ENCODE measurements at places on chromosomes 1 and 21. TPM values are rescaled to one million over a fixed set of nuclear protein-coding genes. Genes with fewer than 3 reads are reported as not detected.

DNA sequence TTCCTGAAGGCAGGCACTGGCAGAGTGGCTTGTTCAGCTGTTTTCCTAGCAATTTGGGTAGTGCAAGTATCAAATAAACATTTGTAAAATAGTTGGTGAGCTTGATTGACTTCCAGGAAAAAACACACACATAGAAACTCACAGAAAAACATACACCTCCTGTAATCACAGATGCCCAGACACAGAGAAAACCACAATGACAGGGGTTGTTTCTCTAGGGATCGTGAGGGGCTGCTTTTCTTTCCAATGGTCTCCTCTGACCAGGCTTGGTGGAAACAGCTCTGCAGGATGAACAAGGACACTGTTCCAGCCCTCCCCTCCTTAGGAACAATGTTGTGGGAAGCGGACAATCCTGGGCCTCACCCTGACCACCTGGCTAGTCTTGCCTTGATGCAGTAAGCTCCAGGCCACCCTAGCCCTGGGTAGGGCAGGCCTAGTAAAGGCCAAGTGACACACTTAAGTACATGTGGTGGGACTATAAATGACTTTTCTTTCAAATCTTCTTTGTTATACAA lies 142.5 kb upstream of the HMGB4 start:
- no peak for DNase-seq

The KRTAP25-1 gene
- total RNA-seq: not detected

DNA sequence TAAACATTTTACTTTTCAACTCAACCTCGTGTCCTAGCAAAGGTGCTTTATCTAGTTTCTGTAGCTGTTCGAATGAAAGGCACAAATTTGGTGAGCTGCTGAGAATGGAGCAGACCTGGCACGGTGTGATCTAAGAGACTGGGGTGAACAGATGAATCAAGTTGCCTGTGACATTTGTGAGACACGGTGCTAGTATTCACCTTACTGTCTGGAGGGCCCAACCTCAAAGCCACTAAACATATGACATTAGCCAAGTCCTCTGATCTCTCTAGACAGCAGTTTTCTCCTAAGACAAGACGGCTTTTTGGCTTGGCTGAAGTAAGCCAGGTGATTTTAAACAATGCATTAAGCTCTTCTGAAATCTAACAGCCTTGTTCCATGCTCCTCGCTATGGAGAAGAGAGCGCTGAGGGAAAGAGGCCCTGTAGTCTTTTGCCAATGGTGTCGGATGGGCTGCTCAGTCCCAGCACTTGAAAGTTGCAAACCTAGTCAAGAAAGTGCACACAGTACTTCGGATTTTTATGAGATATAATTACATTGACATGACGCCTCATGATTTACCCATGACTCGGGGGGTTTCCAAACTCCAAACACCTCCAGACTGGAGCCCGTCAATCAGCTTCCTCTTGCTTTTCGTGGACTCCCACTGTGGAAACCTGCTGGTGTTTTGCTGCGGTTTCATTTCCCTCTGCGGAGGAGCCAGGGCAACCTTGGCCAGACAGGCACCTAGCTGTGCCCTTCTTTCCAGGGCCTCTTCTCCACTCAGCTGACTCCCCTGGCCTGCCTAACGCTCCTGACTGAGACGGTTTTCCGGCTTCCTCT lies 794 bp upstream of the TOR3A start:
- no peak for DNase-seq

The OR2AK2 gene
- total RNA-seq: not detected

The PGBD5 gene
- total RNA-seq: 0.60 TPM

- no peak for DNase-seq
Observed at GRCh38 chr1:65994223-65994622, 201.5 kb downstream of the PDE4B start.

DNA sequence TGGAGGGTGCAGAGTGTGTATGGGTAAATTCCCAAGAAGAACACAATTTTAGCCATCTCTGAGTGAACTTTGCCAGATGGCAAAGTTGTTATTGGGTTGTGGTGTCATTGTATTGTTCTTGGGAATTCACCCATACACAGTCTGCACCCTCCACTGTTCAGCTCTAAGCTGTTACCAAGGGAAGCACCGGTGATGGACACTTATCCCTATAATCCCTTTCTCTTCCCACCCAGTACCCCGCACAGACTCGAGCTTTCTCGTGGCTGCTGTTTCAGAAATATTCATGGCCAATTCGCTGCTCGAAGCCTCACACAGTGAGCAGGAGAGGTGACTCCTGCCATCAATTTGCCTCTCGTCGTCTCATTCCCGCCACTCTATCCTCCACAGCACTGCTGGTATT lies 95.7 kb upstream of the PALMD start:
- DNase-seq: no peak

All from lung microvascular endothelial cell (primary cell).